ENCODE measurements at places on chromosomes 12 and 14.

GRCh38 chr14:26870096-26870495 is 272.3 kb upstream of the NOVA1 start:
- H3K27ac ChIP-seq = no peak overlapping the region
- H3K4me3 ChIP-seq = no peak overlapping the region
- no peaks in the 10 kb centered on the region for H3K27me3 ChIP-seq

- peak overlapping the region; percentile 54 for H3K4me3 ChIP-seq
- H3K27ac ChIP-seq = peak overlapping the region; percentile 76
- H3K36me3 ChIP-seq = peaks cover 59% of the 10 kb centered on the region
- H3K4me1 ChIP-seq = peaks cover 87% of the 10 kb centered on the region
- no peaks in the 10 kb centered on the region for H3K27me3 ChIP-seq
- DNase-seq = no peak
These were observed 7.6 kb downstream of the SLC38A2 start for GRCh38 chr12:46364777-46365580.

DNA sequence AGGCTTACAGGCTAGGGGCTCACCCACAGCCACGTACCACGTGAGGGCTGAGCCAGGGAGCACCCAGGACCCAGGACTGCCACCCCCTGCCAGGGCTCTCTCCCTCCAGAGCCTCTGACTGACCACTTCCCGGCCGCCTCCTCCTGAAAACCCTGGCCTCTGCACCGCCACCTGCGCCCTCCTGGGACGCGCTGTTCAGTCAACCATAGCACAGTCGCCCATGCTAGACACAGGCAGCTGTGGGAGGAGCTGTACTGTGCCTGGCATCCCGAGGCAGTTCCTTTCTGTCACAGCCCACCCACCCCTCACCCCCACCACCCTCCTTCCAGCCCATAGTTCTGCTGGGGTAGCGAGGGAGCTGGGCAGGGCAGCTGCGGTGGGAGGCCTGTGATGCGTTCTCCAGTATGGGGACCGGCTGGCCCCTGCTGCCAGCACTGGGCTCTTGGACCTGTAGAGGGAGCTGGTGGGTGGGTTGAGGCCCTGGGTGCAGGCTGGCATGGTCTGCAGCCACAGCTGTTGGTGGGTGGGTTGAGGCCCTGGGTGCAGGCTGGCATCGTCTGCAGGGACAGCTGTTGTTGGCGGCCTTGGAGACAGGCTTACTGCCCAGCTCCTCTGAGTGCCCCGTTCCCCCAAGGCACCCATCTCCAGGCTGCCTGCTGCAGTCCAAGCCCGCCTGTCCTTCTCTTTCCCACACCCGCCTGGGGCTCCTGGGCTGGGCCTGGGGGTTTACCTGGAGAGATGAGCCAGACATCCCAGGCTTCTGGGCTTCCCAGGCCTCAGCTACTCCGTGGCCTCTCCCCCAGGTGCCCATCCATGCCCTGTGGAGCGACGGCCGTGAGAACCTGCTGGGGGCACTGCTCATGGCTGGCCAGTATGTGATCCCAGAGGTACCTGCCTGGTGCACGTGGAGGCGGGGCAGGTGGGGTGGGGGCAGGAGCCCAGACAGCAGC is 11.5 kb downstream of the ASPG start:
- DNase-seq = no peak
- H3K27me3 ChIP-seq = peaks cover 3% of the 10 kb centered on the region
- H3K36me3 ChIP-seq = no peaks in the 10 kb centered on the region
- H3K4me3 ChIP-seq = no peak overlapping the region
- no peak overlapping the region for H3K27ac ChIP-seq

DNA sequence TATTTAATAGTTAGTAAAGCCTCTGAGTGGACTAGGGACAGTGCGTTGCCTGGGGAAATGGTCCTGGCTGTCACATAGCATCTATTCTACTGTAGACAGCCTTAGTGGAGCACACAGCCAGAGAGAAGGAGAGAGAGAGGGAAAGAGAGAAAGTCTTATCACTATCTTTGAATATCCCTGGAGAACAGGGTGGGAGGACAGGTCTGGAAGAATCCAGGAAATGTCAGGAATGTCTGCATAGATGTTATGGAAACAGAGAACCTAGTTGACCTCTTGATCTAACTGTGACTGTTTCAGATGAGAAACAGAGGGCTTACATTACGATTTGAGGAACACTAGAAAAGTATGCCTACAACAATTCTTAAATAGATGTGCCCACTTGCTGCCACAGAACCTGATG is 92.8 kb downstream of the SLC15A5 start:
- no peak for DNase-seq
- no peaks in the 10 kb centered on the region for H3K4me1 ChIP-seq
- no peak overlapping the region for H3K4me3 ChIP-seq
- H3K27ac ChIP-seq = no peak overlapping the region
- H3K36me3 ChIP-seq = no peaks in the 10 kb centered on the region

- no peak overlapping the region for H3K4me3 ChIP-seq
- peaks cover 9% of the 10 kb centered on the region for H3K27me3 ChIP-seq
- H3K36me3 ChIP-seq = no peaks in the 10 kb centered on the region
- H3K27ac ChIP-seq = no peak overlapping the region
These were observed 151.2 kb downstream of the GPR65 start for GRCh38 chr14:88156127-88156526.

GRCh38 chr14:65661865-65662264 is 249.3 kb downstream of the FUT8 start:
- peaks cover 10% of the 10 kb centered on the region for H3K36me3 ChIP-seq
- H3K4me1 ChIP-seq = peaks cover 10% of the 10 kb centered on the region
- H3K27me3 ChIP-seq = no peaks in the 10 kb centered on the region
- H3K4me3 ChIP-seq = no peak overlapping the region
- DNase-seq = no peak

DNA sequence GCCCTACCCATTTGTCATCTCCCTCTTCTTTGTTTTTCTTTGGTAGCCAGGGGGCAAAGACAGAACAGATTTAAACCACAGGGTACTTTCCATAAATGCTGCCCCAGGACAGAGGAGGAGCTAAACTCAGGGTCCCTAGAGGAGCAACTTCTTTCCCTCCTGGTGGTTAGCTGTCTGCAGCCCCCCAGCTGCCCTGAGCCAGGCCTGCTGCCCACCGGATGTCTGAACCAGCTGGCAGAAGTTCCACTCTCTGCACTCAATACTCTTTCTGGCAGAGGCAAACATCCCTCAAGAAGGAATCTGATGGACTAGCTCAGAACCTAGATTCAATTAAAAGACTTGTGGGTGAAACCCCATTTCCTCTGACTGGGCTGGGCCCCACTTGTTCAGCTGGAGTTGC is 10.7 kb downstream of the VDR start:
- no peaks in the 10 kb centered on the region for H3K36me3 ChIP-seq
- DNase-seq = no peak
- H3K27ac ChIP-seq = no peak overlapping the region
- H3K27me3 ChIP-seq = peaks cover 10% of the 10 kb centered on the region

DNA sequence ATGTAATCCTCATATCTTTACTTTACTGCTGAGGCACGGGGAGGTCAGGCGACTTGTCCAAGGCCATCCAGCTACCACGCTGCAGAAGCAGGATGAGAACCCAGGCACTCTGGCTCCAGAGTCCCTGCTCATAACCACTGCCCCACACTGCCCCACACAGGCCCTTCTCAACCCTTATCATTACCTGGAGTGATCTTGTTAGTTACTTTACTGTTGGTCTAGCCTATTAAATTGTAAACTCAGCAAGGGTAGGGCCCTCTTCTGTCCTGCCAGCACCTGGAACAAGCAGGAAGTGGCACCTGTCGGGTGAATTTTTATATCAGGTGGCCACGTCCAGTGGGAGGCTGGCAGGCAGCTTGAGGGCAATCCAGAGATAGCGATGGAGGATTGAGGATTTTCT is 12.2 kb downstream of the FAIM2 start:
- no peak overlapping the region for H3K4me3 ChIP-seq
- no peaks in the 10 kb centered on the region for H3K36me3 ChIP-seq
- peaks cover 3% of the 10 kb centered on the region for H3K27me3 ChIP-seq

- no peaks in the 10 kb centered on the region for H3K36me3 ChIP-seq
- H3K4me3 ChIP-seq = no peak overlapping the region
- no peaks in the 10 kb centered on the region for H3K4me1 ChIP-seq
- no peak for DNase-seq
- no peak overlapping the region for H3K27ac ChIP-seq
These were observed 4.1 kb upstream of the FZD10 start for GRCh38 chr12:130157998-130158753.

DNA sequence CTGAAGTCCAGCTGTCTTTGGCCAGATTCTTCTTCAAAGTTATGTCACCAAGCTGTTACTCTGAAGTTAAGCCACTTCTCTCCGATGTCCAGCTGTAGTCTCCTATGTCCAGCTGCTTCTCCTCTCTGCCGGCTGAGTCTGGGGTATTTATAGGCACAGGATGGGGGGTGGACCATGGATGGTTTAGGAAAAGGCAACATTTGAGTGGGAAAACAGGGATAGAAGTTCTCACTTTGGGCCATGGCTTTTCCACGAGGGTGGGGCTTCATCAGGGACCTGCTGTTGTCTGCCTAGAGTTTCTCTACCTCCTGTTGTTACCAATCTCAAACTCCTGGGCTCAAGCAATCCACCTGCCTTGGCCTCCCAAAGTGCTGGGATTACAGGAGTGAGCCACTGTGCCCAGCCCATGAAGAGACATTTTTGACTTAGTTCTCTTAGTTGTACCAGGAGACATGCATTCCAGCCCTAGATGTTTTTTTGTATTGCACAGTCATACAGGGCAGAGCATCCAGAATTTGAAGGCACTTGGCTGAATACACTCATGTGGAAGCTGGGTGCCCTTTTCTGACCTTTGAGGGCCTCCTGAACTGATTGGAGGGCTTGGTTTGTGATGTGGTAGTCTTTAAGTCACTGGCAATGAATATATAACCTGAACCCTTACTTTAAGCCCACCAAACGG is 79.8 kb upstream of the HECTD1 start:
- no peaks in the 10 kb centered on the region for H3K27me3 ChIP-seq
- H3K4me3 ChIP-seq = no peak overlapping the region
- H3K36me3 ChIP-seq = no peaks in the 10 kb centered on the region
- no peak for DNase-seq
- H3K27ac ChIP-seq = no peak overlapping the region

GRCh38 chr12:124152731-124153130 is 142.2 kb upstream of the RFLNA start:
- no peaks in the 10 kb centered on the region for H3K27me3 ChIP-seq
- no peak overlapping the region for H3K4me3 ChIP-seq
- no peak overlapping the region for H3K27ac ChIP-seq
- H3K4me1 ChIP-seq = peaks cover under 1% of the 10 kb centered on the region
- no peak for DNase-seq

DNA sequence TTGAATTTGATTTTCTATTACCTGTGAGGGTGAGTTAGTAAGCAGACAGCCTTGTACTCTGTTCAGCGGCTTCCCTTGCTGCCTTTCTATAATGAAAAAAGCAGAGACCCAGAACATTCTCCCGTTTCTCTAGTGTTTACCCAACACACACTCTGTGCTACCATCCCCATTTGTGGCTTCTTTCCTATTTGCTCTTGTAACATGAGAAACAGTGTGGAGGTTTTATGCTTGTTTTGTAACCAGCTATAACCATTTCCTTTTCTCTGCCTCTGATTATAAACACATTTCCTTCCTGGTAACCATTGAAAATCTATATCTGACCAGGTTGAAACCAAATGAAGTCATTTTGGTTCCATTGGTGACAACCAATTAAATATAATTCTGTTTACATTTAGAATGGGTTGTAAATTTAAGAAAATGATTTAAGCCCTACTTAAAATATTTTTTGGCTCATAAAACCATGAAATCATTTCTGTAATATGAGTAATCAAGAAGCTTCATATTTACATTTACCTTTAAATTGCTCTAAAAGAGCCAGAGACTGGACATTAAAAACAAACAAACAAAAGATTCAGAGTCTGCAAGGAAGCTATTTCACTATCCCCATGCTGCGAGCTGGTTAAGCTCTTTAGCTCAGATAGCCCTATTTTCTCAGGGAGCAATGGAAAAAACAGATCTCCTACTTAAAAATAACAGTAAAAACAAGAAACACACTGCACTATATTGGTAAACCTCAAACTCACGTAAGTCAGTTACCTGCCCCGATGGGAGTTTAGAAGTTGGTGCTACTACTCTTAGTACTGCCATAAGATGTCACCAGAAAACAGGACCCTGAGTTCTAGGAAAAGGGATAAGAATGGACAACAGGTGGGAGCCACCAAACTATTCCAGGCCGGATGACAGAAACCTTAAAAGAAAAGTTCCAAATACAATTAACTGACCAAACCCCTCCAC is 206.5 kb upstream of the EEA1 start:
- no peaks in the 10 kb centered on the region for H3K36me3 ChIP-seq
- no peaks in the 10 kb centered on the region for H3K27me3 ChIP-seq
- H3K4me1 ChIP-seq = peaks cover 5% of the 10 kb centered on the region
- H3K4me3 ChIP-seq = no peak overlapping the region

DNA sequence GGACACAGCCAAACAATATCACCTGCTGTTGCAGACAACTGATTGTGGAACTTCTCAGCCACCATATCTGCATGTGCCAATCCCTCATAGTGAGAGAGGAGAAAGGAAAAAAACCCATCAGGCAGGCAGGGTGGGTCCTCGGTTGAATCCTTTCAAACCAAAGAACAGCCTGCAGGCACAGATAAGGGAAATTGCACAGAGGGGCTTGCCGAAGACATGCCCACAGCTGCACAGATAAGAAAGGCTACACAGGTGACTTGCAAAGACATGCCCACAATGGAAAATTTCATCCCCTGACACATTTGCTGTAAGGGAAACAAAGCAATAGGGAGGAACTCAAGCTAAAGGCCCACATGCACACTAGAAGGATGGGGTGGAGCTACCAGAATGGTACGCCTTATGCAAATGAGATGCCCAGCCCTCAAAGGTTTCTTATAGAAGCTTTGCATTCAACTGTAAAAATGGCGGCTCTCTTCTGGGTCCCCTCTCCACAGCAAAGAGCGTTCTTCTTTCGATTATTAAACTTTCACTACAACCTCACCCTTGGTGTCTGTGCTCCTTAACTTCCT is 170.0 kb upstream of the TMPO start:
- no peak overlapping the region for H3K27ac ChIP-seq
- no peaks in the 10 kb centered on the region for H3K36me3 ChIP-seq
- H3K4me1 ChIP-seq = no peaks in the 10 kb centered on the region
- peaks cover 21% of the 10 kb centered on the region for H3K27me3 ChIP-seq
- no peak for DNase-seq
- H3K4me3 ChIP-seq = no peak overlapping the region

DNA sequence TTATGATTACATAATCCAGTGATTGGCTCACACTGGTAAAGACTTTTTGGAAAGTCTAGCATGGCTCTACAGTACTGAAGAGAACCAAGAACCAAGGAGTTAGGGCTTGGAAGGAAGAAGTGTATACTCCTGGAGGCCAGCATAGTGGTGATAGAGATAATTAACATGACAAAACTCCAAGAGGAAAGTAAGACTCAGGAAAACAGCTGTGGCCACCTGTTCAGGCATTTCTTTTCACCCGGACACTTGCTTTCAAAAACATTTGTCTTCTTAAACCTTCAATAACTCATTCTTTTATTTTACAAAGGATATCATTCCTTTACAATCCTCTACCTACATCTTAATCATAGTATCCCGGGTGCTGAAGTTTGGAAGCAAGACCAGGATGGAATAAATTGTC is 50.9 kb downstream of the KLHL28 start:
- H3K4me3 ChIP-seq = no peak overlapping the region
- peaks cover 7% of the 10 kb centered on the region for H3K4me1 ChIP-seq
- peaks cover 4% of the 10 kb centered on the region for H3K36me3 ChIP-seq
- H3K27me3 ChIP-seq = peaks cover 24% of the 10 kb centered on the region
- H3K27ac ChIP-seq = no peak overlapping the region

All from naive thymus-derived CD8-positive, alpha-beta T cell (primary cell).